Stimulated activated CD4-positive, alpha-beta T cell treated with anti-CD3 and anti-CD28 coated beads, Interleukin-4, amount 100 ng/mL, for 24 hours (primary cell): ENCODE measurements at places on chromosomes 2 and 18.

DNA sequence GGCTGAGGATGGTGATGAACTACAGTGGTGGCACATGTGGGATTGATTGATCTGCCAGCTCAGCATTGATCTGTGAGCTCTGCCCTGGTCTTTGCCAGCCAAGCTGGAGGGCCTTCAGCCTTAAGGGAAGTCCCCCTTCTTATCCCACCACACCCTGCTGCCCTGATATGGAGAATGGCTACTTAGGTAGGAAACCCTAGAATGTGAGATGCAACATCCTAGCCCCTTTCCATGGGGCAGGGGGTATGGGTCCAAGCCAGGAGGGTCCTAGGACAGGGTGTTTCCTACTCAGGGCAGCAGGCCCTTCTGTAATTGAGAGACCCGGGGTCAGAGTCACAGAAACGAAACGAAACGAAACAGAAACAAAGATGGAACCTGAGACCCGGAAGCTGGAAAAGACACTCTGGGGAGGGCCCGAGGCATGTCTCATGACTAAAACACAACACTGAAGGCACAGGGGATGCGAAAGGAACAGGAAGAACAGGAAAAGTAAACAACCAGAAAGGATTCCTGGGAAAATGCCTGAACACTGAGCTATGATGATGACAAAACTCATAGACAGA lies 16.9 kb upstream of the SULT1C2 start:
- DNase-seq: no peak

- DNase-seq: no peak
Measured at GRCh38 chr2:201983800-201984199, 49.9 kb upstream of the FZD7 start.

- DNase-seq: no peak
Measured at GRCh38 chr2:128370468-128371247, 52.0 kb upstream of the HS6ST1 start.

DNA sequence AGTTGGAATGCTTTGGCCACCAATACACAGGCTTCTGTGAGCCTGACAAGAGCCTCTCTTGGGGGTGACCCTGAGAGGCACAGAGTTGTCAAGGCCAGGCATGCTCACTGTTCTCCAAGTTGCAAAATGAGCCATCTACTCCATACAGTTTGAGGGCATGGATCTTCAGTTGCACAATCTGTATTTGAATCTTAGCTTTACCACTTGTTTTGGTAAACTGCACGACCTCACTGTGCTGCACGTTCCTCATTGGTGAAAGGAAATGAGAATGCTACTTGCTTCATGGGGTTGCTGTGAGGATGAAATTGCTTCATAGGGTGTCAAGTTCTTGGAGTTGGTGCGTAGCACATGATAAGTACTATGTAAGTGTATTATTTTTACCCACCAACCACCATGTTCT lies 12.0 kb upstream of the HAAO start:
- no peak for DNase-seq

DNA sequence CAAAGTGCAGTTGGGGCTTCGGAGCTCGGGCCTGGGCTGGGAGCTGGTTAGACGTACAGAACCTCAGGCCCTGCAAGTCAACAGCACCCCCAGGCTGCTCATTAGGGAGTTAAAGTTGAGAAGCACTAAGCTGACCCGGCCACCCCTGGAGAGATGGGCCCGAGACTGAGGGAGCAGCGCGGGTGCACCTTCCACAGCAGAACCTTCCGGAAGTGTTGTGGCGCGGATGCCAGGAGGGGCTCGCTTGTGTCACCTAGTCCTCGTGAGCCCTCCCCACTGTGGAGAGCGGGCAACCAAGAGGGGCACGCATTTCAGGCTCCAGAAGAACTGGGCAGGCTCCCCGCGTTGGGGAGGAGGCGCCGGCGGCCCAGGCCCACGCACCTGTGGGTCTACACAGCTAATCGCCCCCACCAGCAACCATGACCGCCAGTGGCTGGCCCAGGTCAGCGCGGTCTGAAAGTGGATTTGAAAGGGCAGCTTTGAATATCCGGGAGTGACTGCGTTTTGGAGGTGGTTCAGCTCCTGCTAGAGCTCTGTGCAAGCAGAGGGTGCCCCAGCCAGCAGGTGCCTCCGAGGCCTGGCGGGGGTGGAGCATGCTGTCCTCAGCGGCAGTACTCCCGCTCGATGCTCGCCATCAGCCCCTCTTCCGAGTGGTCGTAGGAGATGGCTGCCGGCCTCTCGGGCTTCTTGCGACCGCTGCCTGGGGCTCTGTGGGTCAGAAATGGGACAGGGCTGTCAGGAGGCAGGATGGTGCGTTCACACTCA lies 15.1 kb downstream of the KLF11 start:
- DNase-seq: no peak

DNA sequence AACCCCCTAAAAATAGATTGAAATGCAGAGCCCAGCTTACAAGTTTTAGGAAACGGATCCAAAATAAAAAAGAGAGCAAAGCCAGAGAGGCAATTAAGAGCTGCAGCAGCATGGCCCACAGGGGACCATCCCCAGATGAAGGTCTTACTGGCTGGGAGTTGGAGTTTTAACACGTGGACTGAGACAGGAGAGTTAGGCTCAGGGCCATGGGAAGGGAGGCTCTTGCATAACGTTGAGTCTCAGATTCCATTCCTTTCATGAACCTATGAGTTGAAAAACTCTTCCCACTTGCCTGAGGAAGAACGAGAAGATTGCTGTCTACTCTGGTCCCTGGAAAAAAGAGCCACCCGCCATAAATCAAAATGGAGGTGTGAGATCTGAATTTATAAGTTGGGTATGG lies 101.8 kb upstream of the NDUFV2 start:
- DNase-seq: no peak

GRCh38 chr2:164620457-164620856 lies 825 bp downstream of the GRB14 start:
- no peak for DNase-seq
